ENCODE measurements at places on chromosomes 2 and 18.

- DNase-seq = no peak
These were observed 114.4 kb downstream of the NEDD4L start for GRCh38 chr18:58158459-58158858.

DNA sequence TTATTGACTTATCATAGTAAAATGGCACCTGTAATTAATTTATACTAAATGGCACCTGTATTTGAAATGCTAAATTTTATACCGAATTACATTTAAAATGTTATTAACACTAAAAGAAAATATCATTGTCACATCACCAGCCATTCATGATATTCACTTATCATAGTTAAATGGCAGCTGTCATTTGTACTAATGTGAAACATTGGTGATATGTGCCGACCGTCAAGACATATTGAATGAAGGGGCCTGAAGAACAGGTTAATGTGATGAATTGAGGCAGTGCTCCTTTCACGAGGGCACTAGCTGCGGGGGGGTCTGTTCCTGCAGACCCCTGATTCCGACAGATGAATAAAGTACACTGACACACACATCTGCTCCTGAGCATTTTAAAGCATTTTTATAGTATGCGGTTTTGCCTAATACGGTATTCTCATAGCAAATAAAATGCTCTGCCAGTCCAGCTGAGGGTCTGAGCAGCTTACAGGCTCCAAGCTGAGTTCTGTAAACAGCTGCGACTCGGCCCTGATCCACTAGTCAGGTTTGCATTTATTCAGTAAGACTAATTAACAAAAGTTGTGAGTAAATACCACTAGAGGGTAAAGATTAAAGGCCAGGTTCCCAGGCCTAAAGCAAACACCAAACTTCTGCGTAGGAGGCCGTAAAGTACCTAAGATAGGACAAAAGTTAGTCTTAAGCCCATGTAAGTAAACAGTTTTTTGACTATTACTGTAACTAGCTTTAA, 593.4 kb upstream of the NETO1 start:
- DNase-seq = no peak

DNA sequence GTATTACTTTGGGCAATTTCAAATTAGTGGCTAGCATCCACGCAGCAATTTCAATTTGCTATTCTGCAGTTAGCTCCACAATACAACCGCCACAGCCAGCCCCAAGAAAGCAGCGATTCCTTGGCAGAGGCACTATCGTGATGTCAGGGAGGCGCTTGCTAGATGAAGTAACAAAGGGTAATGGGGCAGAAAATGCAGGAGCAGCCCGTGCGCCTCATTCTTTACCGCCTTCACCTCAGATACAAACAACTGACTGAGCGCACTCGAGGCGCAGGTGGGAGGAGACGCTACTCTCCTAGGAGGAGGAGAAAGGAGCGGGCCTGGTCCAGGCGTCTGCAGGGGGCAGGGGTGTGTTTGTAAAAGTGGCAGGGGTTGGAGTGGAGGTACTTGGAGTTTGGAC, 76.9 kb upstream of the ASB18 start:
- DNase-seq = no peak

- no peak for DNase-seq
These were observed 178.9 kb upstream of the SERPINE2 start for GRCh38 chr2:224217962-224218347.

GRCh38 chr18:22307528-22307927, 110.2 kb downstream of the CTAGE1 start:
- DNase-seq = no peak

- no peak for DNase-seq
These were observed 118.2 kb downstream of the CTNNA2 start for GRCh38 chr2:79630972-79631557.

DNA sequence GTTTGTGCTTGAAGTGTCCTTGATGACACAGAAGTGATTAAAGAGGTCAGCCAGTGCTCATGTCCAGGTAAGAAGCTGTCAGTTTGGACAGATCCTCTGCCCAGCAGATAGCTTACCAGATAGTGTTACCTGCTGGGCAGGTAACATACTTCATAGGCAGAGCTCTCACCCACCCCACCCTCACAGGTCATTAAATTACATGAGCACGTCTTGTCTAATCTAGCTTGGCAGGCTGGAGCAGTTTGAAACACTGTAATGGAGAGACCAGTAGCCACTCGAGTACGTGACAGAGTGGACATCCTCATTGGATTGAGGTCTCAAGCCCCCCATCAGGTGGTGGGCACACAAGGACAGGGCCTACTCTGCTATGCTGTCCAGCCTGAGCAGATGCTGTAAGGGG, 27.1 kb downstream of the TTC32 start:
- DNase-seq = no peak

DNA sequence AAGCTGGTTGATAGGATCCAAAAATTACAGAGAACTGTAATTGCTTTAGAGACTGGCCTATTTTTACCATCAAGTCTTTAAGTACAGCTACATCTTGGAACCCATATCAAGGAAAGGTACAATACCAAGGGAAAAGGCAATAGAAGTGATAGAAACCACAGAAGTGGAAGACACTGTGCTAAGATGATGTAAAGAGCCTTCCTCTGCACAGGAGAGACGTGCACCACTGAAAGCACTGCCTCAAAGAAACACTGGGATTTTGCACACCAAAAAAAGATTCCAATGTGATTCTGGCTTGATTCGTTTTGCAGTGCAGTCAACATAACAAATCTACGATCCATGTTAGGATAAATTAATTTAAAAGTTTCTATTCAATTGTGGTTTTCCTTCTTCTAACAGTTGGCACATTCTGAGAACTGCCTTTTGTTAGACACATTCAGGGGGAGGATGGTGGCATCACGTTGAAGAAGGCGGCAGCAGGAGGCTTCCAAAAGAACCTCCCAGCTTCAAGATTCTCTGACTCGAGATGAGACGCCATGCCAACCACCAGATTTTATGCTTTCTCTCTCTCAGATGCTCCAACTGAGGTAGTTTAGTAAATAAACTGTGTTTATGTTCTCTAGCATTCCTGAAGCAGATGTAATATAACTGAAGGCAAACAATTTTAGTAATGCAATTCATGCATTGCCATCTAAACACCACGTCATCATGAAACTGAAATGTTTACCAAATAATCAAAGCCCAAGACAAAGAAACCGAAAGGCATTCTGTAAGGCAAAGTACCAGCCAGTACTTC, 102.9 kb downstream of the BCL2 start:
- DNase-seq = no peak
